ENCODE measurements at places on chromosomes 6 and 20.

- no peak for DNase-seq
These were observed 1.9 kb downstream of the TNFAIP3 start for GRCh38 chr6:137868721-137869548.

DNA sequence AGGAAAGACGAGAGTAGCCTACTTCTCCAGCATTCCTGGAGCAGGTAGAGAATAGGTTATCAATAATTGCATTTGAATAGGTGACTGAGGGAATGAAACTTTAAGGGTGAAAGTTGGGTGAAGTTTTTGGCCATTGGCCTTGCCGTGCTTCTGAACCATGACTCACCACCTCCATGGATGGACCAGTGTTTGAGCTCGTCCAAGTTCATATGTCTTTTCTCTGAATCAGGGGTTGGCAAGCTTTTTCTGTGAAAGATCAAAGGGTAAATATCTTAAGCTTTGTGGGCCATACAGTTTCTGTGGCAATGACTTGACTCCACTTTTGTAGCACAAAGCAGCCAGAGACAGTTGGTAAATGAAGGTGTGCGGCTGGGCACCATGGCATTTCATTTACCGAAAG is 31.8 kb downstream of the SNRNP48 start:
- DNase-seq, result no peak

GRCh38 chr6:8434727-8435092 is 635 bp downstream of the SLC35B3 start:
- DNase-seq, result no peak

- no peak for DNase-seq
These were observed 261.2 kb downstream of the DLL1 start for GRCh38 chr6:170029416-170030283.

GRCh38 chr6:189676-190075 is 102.6 kb upstream of the DUSP22 start:
- no peak for DNase-seq

GRCh38 chr6:2686515-2686914 is 64.2 kb downstream of the MYLK4 start:
- no peak for DNase-seq

DNA sequence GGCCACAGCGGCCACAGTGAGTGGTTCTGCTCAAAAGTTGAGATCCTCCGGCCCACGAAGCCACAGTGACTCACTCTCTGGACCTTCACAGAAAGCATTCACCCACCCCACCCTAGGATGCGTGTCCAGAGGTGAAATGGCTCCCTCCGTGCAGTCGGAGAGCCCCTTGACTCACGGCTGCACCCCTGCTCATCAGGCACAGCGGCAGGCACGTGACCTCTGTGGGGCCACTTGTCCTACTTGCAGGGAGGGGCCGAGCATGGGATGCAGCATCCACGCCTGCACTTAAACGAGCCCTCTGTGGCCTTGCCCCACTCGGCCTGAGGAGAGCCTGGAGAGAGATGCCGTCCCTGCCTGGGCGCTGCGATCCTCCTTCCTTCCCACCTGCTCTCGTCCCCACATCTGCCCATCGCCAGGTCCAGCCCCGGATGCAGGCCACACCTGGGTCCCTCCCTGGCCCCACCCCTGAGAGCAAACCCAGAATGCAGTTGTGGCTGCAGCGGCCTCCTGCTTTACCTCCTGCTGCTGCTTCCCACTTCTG is 28.7 kb downstream of the NTSR1 start:
- DNase-seq, result no peak

DNA sequence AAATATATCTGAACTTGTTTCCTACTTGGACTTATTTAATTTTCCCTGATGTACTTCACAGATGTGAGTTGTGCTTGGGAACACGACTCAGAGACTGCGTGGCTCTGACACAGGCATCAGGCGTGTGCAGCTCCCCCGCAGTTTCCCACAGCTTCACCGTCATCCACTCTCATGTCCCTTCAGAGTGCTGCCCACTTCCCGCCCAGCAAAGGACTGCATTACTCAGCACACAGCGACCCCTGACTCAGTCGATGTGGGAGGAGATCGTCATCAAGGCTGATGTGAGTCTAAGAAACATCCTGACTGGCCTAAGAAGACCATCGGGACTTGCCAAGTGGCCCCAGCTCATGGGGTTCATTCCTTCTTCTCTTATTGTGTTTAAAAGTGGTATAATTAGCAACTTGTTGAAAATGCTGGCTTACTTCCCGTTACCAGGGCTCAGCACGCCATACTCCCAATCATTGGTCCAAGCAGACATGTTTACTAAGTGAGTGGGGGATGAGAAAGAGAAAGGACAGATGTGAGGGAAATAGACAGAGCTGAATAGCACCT is 539.4 kb upstream of the JARID2 start:
- no peak for DNase-seq

DNA sequence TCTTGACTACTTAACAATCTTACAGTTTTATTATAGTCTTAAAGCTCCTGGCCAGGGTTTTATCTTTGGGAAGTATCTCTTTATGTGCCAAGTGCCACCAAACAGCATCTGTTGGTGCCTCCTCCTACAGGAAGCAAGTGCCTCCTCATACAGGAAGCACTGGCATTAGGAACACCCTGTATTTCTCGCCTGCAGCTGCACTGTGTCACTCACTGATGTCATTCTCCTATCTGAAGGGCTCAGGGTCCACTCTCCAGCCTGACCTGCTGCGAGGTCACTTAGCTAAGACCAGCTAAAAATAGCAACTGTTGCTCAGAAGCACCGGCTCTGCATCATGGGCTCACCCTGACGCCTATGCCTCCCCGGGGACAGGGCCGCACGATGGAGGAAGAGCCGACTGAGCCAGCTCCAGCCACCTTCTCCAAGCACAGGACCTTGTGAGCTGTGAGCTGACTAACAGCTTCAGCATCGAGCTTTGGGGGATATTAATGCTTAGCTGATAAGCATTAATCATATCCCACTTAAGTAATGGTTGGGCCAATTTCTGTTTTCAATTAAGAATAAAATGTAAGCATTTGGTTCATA is 66.3 kb upstream of the CD93 start:
- no peak for DNase-seq

DNA sequence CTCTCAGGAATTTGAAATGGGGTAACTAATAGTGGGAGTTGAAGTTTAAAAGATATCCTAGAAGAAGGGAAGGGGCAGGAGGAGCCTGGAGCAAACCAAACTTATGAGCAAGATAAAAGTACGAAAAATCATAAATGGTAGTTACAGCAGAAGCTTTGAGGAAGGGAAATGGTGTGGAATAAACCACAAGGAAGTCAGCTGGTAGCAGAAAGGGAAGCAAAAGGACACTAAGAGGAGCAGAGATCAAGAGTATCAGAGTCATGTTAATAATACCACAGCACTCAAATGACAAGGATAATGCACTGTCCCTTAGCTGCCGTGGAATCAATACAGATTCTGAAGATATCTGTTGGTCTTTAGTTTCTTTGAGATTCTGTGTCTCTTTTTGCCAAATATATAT is 44.9 kb upstream of the CCDC28A start:
- no peak for DNase-seq

GRCh38 chr20:58985656-58986055 is 4.6 kb downstream of the NELFCD start:
- no peak for DNase-seq

DNA sequence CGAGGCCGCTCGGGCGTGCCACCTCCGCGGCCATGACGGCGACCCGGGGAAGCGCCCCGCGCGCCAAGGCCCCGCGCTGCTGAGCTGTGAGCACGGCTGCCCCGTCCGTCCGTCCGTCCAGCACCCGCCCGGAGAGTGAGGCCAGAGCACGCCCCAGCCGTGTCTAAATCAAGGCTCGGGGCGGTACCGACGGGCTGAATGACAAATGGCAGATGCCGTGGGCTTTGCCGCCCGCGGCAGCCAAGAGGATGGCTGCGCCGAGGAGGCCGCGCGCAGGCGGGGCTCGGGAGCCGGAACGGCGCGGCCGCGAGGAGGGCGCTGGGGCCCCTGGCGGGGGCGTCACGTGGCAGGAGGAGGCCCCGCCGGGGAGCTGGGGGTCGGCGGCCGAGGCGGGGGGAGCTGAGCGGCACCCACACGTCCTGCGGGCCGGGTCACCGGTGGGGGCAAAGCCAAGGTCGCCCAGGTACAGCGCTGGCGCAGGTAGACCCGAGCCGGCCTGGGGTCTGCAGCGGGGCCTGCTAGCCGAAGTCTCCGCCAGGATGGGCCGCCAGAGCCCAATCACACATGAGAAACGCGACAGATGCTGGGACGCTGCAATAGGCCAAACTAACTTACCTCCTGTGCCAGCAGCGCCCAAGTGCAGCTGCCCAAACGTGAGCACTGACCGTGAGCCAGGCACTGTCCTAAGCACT is at the start of gene PLAGL1:
Gene PLAGL1 (minus strand): TSS at position 140 of the 692 bp plus-strand sequence. CDS start 60,123 bp downstream, outside the sequence.
- DNase-seq, result peak; percentile 12

GRCh38 chr6:87830907-87831306 is 128.9 kb upstream of the AKIRIN2 start:
- DNase-seq, result no peak

DNA sequence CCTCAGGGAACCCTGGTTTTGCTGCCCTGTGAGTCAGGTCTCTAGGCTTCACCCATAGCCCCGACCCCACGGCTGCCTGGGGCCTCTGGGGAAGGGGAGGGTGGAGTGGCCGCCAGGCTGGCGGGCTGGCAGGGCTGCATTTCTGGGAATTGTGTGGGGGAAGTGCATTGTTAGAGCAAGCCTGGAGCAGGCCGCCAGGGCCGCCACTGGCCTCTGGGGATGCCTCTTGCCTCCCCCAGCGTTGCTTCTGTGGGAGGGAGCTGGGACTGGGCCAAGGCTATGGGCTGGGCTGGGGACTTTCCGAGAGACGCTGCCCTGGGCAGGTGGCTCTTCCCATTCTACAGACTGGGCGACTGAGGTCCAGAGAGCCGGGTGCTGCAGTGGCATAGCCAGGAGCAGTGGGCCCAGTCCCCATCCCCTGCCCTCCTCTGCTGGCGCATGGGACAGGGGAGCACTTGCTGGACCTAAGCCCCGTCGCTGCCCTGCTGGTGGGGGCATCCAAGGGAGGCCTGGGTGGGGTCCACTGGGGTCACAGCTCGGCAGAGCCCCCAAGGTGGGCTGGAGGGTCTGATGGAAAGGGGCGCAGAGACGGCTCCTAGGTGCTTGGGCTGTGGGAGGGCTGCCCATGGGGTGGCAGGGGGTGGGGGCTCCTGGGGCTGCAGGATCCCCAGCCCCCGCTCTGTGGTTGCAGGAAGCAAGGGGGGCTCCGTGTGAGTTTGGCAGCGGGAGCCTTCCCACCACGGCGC is 6.6 kb upstream of the SOX18 start:
- no peak for DNase-seq

DNA sequence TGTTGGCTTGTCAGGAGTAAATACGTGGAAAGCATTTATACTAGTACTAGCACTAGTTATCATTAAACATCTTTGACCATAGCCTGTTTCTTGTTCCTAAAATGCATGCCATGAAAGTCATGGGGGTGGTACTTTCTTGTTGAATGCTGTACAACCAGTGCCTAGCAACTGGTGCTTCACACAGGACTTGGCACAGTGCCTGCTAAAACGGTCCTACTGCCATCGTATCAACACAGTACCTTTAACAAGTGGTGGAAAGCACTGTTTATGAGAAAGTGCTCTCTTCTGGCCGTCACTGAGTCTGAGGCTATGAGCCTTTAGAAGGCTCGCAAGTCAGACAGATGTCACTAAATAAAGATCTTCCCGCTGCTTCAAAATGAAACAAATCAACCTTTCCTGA is 21.6 kb downstream of the ZNFX1 start:
- no peak for DNase-seq

DNA sequence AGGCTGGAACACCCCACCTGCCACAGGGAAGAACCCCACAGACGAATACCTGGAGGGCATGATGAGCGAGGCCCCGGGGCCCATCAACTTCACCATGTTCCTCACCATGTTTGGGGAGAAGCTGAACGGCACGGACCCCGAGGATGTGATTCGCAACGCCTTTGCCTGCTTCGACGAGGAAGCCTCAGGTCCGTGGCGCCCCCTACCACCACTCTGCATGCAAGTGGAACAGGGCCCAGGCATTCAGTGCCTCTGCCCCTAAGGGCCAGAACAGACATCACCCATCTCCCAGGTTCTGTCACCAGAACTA is 6.6 kb downstream of the MYL9 start:
- DNase-seq, result no peak

DNA sequence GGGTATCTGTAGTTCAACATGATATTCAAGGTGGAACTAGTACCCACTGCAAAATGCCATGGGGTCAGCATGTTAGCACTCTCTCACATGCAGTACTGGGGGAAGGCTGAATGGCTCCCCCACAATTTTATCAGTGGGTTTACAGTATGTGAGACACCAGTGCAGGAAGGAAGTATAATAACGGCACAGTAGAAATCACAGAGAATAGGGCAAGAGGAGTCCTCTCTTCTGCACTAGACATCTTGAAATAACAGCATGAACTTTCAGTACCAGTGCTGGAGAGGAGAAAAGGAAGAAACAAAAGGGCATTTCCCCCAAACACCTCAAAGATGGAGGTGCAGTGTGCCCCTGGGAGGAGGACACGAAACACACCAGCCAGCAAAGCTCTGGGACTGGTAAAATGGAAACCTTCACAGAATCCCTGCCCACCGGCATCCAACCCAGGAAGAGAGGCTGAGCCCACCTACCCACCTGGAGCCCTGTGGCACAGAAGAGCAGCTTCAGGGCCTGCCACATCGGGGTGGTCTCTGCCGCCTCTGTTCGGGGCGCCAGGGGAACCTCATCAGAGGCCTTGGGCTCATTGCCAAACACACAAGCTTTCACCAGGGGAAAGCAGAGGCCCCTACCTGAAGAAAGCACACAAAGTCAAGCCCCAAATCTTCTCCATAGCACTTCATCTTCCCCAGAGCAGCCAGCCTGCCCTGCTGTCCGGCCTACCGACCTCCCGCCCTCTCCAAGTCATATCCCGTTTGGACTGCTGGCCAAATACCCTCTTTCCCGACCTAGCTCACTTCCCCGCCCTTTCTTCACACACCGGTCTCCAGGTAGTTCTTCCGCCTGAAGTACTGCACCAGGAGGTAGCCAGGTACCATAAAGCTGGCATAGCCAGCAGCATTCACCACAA is 1.2 kb downstream of the SLC35B2 start:
- no peak for DNase-seq

DNA sequence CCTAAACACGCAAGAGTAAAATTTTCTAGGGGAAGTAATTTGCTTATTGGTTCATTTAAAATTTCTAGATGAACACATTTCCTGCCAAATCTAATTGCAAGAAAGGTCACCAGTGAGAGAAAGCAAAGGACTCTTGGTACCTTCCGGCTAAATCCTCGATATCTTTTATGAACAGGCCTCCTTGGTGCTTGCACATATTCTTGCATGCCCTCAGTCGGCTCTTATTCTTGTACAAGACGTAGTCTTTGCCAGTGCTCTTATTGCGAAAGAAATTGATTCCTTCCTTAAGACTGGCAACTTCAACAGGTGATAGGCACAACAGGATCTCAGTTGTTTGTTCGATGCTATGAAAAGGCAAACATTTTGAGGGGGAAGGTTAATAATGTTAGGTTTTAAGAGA is 141.7 kb upstream of the CARMIL1 start:
- DNase-seq, result no peak

DNA sequence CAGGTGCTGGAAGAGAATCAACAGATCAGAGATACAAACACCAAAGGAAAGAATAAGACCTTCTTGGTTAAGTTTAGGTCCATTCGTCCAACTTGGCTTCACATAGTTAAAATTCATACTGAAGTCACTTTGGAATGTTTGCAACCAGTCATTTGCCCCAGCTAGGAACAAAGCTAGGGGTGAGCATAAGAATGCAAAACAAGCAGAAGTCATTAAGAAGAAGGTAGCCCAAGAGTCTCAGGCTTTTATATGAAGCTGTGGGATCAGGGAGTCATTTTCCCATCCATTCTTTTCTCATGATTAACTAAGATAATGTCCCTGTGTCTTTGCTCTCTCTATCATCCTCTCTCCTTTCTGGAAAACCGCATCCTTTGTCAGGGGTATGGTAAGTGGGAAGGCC is 51.5 kb upstream of the TMEM170B start:
- DNase-seq, result no peak
